HEK293T (cell line): ENCODE measurements at places on chromosomes 3 and 15.

DNA sequence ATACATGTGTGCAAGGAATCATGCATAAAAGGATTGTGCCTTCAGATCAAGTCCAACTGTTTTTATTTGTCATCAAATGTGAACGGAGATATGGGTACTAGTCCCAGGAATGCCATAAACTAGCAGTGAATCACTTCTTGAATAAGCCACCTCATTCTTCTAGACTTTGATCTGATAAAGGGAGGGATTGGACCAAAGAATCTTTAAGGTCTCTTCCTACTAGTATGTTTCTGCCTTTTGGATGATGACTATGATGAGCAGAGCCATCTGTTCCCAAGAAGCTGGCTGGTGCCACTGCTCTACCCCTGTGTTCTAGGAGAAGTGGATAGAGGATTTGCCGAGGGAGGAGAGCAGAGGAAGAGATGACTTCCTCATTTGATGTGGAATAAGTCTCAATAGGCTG, 28.8 kb upstream of the UACA start:
- no peak for DNase-seq

DNA sequence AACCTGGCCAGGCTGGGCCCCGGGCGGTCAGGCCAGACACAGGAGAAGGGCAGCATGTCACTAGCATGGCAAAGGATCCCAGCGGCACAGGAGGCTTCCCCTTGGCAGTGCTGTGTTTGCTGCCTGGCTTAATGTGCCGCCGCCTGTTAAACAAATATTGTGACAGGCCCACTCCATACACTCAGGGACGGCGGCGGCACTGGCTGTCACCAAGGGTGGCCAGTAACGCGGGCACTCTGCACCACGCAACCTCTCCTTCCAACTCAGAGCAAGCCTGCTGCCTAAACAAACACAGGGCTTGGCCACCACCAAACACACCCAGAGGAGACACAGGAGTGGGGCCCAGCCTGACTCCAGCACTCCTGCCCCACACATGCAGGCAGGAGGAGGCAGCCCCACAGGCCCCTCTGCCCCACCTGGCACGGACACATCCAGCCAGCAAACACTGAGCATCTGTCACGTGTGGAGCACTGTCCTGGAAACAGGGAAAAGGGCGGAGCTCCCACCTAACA, 48.0 kb downstream of the TPRA1 start:
- DNase-seq: no peak

- DNase-seq: no peak
These were observed 42.2 kb downstream of the ZNF609 start for GRCh38 chr15:64502551-64502950.

DNA sequence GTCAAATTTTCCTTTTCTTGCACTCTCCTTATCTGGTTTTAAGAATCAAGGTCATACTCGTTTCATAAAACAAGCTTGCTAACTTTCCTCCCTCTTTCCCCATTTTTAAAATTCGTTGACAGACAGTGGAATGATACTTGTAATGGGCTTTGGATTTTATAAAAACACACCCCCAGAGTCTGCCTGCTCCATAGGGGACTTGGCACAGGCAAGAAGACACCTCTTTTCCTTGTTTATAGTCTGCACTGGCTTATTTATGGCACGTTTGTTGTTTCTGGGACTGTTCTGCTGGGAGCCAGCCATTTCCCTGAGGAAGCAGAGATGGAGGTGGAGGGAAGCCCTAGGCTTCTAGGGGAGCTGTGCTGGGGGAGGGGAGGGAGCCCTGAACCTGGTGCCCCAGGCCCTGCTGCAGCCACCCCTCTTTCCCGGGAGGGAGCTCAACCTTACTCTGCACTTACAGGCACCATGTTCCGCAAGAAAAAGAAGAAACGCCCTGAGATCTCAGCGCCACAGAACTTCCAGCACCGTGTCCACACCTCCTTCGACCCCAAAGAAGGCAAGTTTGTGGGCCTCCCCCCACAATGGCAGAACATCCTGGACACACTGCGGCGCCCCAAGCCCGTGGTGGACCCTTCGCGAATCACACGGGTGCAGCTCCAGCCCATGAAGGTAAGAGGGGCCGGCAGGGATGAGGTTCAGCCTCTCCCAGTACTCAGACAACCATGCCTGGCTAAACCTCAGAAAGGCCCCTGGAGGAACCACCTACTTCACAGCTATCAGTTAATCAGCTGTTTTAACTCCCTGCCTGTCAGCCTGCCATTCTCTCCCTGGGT, 18.3 kb downstream of the ANKRD63 start:
- no peak for DNase-seq

GRCh38 chr3:47288966-47289910, 6.5 kb downstream of the KLHL18 start:
- DNase-seq: no peak

GRCh38 chr15:39682366-39682765, 100.3 kb downstream of the FSIP1 start:
- DNase-seq: no peak

DNA sequence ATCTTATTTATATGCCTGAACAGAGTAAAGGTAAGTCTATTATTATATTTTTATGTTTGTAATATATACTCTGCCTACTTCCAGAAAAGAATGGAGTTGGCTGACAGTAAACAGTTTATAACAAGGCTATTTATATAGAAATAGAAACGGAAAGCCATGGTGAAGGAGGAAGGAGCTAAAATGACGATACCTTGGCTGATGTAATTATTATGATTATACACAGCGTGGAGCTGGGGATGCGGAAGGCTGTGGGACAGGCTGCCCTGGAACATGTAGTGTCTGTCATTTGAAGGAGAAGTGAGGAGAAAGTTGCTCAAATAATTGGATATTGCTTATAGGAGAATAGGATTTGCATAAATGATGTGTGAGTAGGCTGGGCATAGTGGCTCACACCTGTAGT, 37.8 kb downstream of the CEMIP start:
- DNase-seq: no peak

DNA sequence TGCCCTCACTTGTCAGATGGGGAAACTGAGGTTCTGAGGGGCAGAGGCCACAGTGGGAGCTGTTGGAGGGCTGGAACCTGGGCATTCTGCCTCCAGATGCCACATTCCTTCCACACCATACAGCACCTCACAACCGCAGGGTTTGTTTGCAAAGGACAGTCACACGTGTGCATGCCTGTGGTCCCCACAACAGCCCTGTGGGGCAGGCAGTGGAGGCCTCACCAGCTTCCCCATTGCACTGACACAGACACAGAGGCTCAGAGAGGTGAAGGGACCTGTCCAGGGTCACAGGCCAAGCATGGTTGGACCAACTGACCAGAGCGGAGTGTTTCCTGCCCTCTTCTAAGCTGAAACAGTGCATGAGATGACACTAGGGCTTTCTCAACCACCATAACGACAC, 75.2 kb upstream of the SEC13 start:
- no peak for DNase-seq

DNA sequence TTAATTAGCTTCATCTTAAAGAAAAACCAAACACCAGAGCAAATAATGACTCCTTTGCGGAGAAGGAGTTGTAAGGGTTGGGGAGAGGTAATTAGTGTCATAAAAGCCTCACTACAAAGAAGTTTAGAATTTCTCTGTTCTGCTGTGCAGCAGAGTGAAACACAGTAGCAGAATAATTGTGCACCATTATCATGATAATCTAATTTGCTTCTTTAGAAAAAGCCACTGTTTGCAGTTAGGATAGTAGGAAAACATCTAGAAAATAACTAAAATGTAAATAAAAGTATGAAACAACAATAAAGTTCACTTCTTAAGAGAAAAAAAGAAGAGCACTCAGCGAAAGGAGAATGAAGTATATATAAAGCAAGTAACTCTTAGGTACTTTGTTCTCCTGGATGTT, 5.5 kb downstream of the SHOX2 start:
- DNase-seq: no peak

DNA sequence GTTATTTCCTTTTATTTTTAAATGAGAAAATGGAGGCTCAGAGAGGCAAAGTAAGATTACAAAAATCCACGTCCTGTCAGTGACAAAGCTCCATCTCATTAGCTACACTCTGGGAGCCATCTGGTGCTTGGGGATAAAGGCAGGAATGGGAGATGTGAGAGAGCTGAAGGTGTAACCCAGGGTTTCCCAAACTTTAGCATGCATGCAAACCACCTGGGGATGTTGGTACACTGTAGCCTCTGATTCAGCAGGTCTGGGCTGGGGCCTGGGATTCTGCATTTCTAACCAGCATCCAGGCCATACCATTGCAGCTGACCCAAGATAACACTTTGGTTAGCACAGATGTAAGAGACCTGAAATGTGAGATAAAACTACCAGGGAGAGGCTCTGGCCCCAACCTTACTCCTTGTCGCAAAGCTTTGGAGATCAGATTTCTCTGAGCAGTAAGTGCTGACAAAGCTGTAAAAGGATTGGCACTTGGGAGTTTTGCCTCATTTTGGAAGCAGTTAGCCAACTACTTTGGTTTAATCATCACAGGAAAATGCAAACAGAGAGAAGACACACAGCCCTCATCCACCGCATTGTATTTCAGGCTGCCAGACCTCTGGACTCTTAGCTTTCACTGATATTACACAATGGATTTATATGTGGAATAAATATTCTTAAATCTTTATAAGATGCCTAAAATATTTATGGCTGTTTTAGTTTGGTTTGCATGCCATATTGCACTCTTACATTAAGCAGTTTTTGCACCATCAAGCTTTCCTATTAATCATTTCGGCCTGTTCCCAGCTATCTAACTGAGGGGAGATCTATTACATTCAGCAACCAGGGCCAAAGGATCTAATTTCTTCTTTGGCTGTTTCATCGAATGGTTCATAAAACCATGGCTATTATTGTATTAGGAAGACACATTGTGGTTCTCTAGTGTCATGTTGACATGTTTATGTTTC, 263.0 kb downstream of the EBLN2 start:
- DNase-seq: no peak

DNA sequence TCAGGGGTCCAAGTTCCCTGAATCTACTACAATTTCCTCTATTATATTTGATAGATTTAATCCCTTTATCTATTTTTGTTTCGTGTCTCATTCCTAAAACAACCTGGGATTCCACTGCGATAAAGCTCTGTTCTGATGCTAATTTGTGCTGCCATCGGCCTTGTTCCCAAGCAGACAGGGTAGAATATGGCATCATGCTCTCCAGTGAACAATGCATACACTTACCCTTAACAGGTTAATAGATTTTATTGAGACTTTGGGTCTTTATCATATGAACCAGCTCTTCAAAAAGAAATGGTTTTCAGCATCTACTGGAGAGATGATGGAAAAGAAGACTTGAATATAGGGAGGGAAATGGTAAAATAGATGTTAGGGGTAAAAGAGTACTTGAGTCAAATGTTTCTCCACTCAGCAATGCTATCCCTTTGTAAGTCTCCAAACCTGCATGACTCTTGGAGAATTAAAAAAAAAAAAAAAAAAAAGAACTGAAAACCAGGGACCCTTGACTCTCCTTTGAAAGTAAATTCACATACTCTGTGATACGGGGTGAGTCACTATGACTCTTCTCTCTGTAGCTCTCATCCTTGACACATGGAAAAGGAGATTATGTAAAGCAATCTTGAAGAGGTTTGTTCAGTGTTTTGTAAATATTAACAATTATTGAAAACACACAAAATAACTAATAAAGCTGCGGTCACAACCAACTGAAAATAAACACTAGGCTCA, 268.8 kb downstream of the ZBTB20 start:
- no peak for DNase-seq

DNA sequence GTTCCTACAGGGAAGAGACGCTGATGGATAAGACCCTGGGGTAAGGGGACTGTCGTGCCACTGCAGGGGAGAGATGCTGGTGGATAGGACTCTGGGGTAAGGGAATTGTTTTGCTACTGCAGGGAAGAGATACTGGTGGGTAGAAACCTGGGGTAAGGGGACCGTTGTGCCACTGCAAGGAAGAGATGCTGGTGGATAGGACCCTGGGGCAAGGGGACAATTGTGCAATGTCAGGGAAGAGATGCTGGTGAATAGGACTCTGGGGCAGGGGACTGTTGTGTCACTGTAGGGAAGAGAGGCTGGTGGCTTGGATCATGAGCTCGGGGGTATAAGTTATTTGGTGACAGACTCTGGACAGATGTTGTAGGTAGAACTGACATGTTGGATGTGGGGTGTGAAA, 37.6 kb downstream of the WNT7A start:
- DNase-seq: no peak

GRCh38 chr15:42914728-42915497, 5.7 kb downstream of the TTBK2 start:
- no peak for DNase-seq

DNA sequence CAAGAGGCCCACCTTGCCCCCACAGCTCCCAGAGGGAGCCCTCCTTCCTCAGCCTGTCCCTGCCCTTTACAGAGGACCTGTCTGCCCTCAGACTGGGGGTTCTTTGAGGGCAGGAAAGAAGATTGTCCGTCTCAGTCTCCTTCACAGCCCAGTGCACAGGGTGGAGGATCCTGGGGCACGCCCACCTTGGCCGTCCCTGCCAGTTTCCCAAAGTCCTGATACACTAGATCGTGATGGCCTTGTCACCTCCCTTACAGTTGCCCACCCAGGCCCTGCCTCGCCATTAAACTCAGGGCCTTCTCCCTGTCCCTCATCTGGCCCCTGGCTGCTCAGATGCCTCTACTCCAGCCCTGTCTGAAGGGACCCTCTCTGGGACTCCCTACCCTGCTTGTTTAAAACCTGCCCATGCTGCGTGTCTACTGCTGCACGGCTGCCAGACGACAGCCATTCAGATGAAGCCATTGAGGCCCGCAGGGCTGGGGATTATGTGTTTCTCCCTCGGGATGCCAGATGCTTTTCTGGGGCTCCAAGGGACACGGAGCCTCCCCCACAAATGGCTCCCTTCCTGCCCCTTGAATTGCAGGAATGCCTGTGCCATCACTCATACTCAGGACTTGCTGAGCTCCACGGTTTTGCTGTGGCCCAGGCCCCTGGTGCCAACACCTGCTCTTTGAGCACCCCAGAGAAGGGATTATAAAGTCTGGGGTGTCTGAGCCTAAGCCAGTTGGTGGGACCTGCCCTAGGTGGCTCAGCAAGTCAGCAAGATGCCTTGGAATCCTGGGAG, 27.8 kb downstream of the ACSBG1 start:
- DNase-seq: no peak

GRCh38 chr15:81948751-81949150, 97.1 kb downstream of the MEX3B start:
- DNase-seq: no peak

DNA sequence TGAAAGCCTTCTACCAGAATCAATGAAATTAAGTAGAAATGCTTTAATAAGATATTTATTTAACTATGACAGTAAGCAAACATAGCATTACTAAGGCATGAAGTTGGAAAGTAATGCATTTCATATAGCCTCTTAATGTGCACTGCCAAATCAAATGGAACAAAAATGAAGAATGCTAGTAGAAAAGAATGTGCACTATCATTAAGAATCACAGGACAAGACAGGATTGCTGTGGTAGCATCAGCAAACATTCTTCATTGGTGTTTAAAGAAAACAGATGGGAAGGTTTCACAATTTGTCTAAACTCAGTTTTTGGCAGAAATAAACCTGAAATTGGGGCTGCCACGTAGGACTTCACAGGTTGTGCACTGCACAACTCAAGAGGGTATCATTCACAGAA, 168.9 kb downstream of the CNTN3 start:
- no peak for DNase-seq

DNA sequence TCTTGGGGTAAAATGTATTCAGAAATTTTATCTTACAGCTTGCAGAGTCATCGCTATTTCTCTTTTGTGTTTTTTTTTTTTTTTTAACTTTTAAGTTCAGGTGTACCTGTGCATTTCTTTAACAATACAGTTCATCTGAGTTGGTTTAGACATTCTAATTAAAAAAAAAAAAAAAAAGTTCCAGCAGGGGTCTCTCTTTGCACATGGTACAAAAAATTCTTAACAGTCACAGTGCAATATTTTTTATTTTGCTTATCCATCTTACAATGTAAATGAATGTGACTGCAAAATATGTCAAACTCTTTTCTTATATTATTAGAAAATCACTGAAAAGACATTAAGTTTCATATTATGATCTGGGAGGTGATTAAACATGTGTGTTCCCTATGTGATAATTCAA, 47.5 kb upstream of the SLC9A9 start:
- no peak for DNase-seq
